Renal cortex interstitium (tissue), 15 donors: ENCODE measurements at places on chromosomes 2 and 18.
A peak's percentile ranks its signal among the peaks of the same experiment; 100 is the strongest.

DNA sequence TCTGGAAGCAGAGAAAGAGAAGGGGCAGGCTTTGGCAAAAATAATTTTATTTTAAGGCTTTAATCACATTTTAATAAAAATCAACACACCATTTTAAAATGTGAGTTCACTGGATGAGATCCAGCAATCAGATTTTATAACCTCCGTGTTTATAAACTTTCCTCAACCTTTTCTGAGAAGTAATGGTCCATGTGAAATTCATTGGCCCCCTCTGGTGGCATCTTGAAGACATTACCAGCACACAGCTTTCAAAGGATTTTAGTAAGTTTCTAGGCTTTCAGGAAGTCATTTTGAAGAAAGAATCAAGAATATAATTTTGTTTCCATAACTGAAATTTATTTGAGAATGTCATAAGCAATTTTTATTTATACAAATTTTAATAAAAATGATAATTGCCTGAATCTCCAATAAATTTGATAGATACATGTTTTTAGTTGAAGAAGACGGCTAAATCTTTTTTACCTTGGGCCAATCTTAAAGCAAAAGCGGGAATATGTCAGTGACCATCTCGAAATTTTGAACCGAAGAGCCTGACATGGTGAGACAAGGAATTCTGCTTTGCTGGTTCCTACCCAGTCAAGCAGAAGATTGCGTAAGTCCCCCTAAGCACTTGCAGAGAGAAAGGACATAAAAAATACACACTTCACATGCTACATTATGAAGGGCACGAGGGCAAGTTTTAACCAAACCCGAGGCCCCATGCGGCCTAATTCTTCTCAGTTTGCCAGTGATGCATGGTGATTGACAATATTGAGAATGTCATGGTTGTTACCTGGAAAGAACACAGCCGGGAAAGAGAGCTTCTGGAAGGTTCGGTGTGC lies 128.4 kb upstream of the CBLN2 start:
- peak; percentile 42 for DNase-seq

- DNase-seq, result no peak
These were observed 33.7 kb upstream of the C18orf32 start for GRCh38 chr18:49520661-49521145.

DNA sequence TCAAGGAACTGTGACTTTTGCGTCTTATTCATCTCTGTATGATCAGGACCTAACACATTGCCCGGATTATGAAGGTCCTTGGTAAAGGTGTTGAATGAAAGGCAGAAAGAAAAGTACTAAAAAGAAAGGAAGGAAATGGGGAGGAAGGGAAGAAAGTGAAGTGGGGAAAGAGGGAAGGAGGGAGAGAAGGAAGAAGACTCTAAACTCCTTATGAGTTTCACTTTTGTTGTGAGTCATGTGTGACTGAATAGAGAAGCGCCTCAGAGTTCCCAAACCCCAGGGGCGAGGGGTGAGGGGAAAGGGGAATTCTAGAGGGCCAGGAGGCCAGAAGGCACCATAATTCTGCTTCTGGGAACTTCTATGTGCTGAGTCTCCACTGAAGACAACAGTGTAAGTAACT lies 30.9 kb upstream of the OSBPL6 start:
- DNase-seq, result no peak

- DNase-seq, result peak; percentile 16
These were observed 120.9 kb upstream of the COL3A1 start for GRCh38 chr2:188853307-188853706.

- DNase-seq, result no peak
These were observed 96.7 kb downstream of the CNTNAP5 start for GRCh38 chr2:124121760-124122275.

- no peak for DNase-seq
These were observed 1.2 kb downstream of the HOXD4 start for GRCh38 chr2:176152350-176153181.

GRCh38 chr2:238974501-238975166 lies 126.7 kb downstream of the TWIST2 start:
- no peak for DNase-seq

- DNase-seq, result no peak
These were observed 80.0 kb upstream of the CPO start for GRCh38 chr2:206859330-206859739.

- no peak for DNase-seq
These were observed 454.9 kb upstream of the CHAC2 start for GRCh38 chr2:53312721-53313120.

DNA sequence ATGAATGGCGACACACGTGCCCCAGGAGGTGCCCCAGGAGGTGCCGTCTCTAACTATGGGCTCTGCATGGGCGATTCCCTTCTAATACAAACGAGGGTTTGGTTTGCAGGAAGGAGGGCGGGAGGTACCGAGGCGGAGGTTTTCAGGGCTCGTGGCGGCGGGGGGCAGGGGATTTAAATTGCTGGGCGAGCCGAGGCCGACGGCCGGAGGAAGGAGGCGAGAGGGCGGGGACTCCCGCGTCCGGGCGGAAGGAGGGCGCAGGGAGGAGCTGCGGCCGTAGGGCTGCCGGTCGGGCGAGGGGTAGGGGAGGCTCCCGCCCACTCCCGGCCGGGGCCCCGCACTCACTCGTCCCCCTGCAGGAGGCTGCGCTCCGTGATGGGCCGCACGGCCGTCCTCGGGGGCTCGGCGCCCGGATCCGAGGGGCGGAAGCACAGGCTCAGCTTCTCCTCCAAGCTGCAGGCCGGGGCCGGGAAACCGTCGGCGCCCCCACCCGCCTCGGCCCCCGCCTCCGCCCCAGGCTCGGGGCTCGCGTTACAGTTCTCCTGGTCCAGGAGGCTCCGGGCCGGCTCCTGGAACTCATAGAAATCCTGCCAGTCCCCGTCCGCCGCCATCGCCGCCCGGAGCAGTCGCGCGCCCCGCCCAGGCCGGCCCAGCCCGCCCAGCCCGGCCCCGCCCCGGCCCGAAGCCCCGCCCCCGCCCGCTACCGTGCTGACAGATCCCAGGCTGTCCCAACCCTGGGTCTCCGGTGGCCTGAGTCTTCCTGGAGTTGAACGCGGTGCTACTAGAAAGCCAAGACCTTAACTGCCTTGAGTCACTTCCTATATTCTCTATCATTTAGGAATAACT lies at the start of gene FEZ2:
Gene FEZ2 (minus strand): TSS at position 637 of the 846 bp plus-strand sequence. CDS start 26 bp downstream, at position 611.
- peak; percentile 42 for DNase-seq

DNA sequence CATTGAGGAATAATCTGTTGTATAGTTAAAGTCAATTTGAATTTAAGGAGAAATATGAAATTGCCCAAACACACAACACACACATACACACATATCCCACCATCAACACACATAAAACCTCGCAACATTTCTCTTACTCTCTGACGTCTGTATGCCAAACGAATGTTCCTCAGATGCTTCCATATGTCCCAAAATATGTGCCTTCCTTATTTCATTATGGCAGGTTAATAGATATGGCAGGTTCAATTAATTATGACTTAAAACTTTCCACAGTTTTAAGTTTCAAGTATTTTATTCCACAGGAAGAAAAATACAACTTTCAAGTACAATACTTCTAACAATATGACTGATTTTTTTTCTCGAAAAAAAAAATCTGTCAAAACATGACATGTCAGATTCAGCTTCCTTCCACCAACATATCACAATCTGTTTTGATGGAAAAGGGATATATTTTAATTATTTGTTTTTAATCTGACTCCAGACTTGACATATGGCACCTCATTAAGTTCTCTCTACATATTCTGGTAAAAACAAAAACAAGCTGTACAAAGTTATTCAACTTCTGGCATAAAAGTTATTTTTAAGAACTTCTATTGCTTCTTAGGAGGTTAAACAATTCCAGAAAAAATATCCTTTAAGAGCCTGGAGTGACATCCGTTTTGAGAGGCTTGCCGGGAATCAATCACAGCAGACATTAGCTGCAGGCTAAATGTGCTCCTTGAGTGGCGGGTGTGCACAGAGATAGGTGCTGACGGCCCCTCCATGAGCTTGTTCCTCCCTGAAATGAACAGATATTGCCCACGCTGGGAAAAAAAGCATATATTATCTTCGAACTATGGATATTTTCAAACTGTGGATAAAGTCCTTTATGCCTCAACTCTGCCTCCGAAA lies 812.7 kb downstream of the DCDC2C start:
- DNase-seq, result no peak

DNA sequence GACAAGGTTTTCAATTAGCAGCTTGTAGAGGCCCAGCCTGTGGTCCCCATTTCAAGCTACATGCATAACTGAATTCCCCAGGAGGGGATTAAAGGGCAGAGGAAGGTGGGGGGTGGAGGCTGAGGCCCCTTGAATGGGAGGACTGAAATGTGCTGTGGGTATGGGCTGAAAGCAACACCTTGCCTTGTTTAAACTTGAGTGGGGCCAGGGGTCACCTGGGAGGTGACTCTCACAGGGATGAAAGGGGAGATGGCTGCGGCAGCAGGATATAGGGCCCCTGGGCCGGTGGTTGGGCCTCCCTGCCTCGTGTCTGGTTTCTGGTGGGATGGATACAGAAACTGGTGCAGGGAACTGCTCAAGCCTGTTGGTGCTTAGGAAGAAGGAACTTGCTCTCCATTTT lies 225.9 kb upstream of the SPRED2 start:
- DNase-seq, result no peak

DNA sequence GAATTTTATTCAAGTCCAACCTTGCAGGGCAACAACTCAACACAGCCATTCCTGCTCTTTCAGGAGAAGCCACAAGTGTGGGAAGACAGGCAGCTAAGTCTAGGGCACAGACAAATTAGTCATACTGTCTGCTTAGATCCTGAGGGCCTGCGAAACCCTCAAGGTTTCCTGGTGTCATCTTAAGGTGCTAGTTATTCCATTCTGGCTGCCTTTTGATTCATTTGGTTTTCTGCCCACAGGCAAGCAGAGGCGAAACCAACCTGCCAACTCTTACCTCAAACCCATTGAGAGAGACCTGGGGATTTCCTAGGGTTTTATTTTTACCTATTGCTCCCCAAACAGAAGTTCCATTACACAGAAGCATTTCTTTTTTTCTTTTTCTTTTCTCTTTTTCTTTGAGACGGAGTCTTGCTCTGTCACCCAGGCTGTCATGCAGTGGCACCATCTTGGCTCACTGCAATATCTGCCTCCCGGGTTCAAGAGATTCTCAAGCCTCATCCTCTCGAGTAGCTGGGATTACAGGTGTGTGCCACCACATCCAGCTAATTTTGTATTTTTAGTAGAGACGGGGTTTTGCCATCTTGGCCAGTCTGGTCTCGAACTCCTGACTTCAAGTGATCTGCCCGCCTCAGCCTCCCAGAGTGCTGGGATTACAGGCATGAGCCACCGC lies 23.7 kb upstream of the SCYGR1 start:
- DNase-seq, result no peak
